ENCODE measurements at places on chromosomes 7 and 10.

- no peak for DNase-seq
These were observed 117.7 kb downstream of the ELFN1 start for GRCh38 chr7:1787681-1788235.

GRCh38 chr10:57790703-57791102, 477.0 kb downstream of the IPMK start:
- no peak for DNase-seq

DNA sequence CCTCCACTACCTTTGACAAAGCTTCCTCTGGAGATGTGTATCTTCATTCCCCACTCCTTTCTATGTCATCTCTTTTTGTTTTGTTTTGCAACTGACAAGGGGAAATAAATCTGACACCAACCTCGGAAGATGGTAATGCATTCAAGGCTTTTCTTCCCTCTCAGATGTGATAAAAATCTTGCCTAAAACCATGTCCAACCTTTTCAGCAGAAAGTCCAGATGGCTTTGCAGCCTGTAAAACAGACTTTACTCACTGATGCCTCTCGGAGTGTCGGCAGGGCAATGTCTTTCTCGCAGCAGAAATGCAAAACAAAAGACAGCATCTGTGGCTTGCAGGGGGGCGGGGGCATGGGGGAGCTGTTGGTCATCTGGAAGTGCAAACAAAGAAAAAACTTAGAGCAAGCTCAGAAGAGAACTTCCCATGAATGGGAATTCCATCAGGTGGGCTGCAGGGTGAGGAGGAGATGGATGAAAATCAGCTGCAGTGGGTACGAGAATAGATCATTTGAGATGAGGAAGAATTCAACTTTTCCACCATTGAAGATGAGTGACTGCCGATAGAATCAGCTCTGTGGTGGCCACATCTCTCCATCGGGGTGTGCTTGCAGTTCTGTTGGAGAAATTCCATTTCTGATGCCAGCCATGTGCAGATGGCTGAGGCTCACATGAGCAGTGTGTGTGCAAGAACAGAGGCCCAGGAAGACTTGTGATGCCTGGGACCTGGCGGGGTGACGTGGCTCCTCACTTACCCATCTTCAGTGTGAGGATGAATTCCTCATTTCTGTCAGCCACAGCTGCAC, 237.7 kb downstream of the WDR37 start:
- no peak for DNase-seq

- no peak for DNase-seq
These were observed 476.2 kb downstream of the GRM8 start for GRCh38 chr7:126776498-126776897.

GRCh38 chr10:43845121-43845520, 196.4 kb upstream of the ZNF32 start:
- DNase-seq, result no peak

DNA sequence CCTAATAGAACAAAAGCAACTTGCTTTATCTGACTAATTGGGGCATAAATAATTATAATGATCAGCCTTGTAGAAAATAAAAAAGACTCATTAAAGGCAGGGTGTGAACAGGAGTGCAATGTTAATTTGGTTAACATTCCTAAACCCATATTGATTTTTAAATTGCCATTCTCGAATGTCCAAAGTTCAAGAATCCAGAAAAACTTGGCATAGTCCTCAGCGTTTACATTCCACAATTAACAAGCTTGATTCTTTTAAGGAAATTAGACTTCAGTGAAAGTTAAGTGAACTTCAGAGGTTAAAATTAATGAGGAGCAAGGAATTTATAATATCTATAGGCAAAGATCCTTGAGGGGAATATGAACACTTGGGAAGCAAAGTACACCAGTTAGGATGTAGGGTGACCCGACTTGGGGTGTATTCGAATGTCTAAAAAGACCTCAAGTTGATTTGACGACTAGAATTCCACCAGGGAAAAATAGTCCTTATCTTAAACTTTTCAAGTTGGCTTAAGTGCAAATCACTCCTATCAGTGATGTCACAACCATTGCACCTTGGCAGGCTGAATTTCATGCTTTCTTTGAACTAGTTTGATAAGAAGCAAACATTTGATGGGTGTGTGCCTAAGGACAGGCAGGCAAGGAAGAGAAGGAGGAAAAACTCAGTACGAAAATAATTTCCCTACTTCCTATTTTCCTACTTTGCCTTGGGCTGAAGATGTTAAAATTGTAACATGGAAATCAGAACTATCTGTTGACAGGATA, 830.4 kb upstream of the COBL start:
- no peak for DNase-seq

- no peak for DNase-seq
These were observed 21.4 kb upstream of the SHH start for GRCh38 chr7:155833651-155834050.

GRCh38 chr7:87038993-87039690, 20.3 kb downstream of the ELAPOR2 start:
- no peak for DNase-seq
